Activated naive CD4-positive, alpha-beta T cell (primary cell): ENCODE measurements at places on chromosomes 13 and 19.
A peak's percentile ranks its signal among the peaks of the same experiment; 100 is the strongest.

- no peak for DNase-seq
Measured at GRCh38 chr19:3932931-3933810, at the start of gene NMRK2. TSS of gene NMRK2 (plus strand) at chr19:3933069. CDS start at chr19:3933672, 603 bp downstream.

GRCh38 chr13:80783926-80784565, 443.1 kb upstream of the SPRY2 start:
- DNase-seq: no peak

- DNase-seq: no peak
Measured at GRCh38 chr13:27053210-27053884, 118.3 kb downstream of the USP12 start.

GRCh38 chr19:39474139-39474620, 6.5 kb upstream of the TIMM50 start:
- DNase-seq: peak; percentile 78

DNA sequence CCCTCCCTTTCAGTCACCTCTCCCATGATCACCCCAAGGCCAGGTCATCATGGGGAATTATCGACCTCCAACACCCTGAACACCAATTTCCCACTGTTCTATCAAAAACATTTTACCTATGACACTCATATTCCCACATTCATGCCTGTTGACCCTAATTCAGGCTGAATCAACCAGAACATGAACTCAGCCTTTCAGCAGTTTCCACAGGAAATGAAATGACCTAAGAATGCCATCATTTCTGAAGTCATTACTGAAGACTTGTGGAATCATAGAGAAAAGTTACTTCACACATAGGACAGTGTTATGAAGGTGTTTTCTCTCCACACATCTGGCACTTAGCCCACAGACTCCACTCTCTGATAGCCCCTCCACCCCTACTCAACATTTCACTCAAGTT, 29.9 kb upstream of the FAM124A start:
- no peak for DNase-seq

GRCh38 chr19:53041366-53041765, 3.2 kb upstream of the ERVV-2 start:
- DNase-seq: no peak

- DNase-seq: no peak
Measured at GRCh38 chr13:27177852-27178251, 6.2 kb upstream of the USP12 start.
